NCI-H2171 (cell line): ENCODE measurements at places on chromosomes 4 and X.

DNA sequence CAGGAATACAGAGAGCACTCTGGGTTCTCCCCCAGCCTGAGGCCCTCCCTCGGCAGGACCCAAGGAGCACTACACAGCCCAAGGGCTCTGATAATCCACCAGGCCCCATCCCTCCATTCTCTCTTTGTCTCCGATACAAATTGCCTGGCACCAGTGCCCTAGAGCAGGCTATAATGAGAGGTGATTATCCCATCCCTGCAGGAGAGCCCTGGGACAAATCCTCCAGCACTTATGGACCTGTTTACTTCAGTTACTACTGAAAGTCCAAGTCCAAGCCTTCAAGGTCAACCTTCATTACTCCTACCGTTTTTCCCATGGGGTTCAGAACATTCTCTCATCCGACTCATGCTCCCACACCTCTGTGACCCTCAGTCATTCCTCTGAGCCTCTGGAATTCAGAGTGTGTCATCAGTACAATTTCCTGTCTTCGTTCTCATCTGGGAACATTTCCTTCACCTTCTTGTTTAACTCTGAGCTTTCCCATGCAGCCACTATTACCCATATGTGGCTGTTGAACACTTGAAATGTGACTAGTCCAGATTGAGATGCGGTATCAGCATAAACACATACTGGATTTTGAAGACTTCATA, 299.0 kb downstream of the RAPGEF2 start:
- DNase-seq = no peak

GRCh38 chrX:14630733-14631132, 101.4 kb downstream of the GLRA2 start:
- no peak for DNase-seq

DNA sequence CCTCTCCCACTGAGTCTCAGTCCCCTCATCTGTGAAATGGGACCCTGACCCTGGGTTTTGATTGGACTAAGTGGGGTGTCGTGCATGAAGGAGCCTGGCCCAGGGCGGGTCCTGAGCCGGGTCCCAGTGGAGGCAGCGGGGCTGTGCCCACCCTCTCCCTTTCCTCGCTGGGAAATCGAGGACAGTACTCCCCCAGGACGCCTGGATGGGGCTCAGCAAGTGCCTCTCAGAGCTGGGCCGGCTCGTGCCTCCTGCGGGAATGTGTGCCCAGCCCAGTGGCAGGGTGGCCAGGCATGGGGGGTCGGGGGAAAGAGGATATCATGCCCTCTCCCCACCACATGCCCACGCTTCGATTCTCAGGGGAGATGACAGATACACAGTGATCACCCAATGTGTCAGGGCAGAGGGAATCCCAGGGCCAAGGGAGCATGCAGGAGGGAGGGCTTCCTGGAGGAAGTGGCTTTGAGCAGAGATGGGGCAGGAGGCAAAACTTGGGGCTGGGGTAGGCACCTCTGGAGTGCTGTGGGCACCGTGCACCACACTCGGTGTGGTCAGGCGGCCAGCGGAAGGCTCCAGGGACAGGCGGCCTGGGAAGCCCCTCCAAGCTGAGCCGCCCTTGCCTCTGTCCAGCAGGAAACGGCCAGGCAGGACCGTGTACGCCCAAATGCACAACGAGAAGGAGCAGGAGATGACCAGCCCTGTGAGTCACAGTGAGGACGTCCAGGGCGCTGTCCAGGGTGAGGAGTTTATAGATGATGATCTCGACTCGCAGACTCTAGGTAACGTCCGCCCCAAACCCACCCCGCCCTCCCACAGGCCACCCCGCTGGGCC, 203.0 kb downstream of the AFAP1 start:
- DNase-seq = no peak

DNA sequence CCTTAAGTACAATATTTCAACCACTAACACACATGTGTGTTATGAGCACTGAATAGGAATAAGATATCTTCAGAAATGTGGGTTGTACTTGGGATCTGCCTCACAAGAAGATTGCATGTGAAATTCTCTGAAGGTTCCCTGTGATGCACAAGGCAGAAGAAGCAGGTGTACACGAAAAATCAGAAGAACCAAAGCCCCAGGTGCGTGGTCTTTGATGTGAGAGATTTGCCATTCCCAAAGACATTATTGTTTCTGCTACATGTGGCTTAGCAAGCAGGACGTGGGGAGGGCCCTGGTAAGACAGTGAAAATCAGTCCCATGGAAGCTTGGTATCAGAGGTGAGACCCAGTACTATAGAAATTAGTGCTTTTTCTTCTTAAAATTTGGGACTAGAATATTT, 13.0 kb upstream of the SPRY1 start:
- no peak for DNase-seq

DNA sequence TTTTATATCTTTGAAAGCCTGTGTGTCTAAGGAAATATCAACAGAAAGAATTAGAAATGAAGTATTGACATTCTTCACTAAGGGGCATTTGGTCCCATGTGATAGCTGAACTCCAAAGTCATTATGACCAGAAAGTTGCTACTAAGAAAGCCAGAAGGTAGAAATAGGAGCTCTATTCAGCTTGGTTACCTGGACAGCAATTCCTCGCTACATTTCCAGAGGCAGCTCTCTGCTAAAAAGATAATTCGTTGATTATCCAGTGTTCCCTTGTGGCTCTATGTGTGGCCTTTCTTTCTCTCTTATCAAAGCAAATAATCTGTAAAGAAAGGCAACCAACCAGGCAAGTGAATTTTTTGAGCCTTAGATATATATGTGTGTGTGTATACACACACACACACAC, 341.3 kb downstream of the ADGRL3 start:
- no peak for DNase-seq

- no peak for DNase-seq
Observed at GRCh38 chrX:139930916-139931645, 1.8 kb downstream of the ATP11C start.

DNA sequence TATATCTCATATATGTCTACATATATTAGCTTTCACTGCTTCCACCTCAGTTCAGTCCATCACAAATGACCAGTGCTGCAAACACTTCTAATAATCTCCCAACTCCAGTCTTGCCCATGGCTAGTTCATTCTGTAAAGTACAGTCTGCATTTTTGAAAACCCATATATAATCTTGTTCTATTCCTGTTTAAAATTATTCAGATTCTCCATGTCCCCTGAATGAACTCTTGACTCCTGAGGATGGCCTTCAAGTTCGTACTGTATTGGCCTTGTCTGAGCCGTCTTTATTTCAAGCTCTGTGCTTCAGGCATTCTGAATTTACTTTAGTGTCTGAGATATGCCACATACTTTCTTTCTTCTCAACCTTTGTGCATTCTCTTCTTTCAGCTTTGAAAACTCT, 84.7 kb downstream of the PTPN13 start:
- DNase-seq = no peak

DNA sequence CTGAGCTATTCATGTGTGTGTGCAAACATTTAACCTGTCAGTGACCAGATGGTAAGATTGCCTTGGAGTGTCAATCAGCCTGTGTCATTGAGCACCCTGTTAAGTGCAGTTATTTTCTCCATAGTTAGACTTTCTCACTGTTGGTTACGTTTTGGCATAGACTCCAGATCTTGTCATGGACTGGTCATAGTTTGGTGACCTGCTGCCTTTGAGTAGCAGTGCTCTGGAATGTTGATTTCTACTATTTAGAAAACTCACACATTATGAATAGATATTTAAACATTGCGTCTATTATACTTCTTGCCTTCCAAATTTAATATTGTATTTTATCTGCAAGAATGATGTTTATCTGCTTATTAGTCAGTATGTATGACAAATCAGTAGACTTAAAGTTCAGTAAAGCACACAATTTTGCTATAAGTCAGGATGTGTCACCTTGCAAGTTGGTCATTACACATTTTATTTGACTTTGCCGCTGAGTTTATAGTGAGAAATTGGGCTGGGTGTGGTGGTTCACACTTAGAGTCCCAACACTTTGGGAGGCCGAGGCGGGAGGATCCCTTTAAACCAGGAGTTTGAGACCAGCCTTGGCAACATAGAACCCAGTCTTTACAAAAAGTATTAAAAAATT, 42.4 kb downstream of the KIAA0232 start:
- DNase-seq = no peak

- DNase-seq = no peak
Observed at GRCh38 chrX:123779908-123780396, 47.1 kb upstream of the THOC2 start.

DNA sequence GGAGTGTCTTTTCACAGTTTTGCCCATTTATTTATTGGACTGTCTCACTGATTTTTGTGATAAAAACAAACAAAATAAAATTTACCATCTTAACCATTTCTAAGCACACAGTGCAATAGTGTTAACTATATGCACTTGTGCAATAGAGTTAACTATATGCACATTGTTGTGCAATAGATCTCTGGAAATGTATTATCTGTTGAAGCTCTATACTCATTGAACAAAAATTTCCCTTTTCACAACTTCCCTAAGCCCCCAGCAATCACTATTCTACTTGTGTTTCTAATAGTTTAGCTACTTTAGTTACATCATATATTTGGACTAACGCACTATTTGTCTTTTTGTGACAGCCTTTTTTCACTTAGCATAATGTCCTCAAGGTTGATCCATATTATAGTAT, 59.7 kb upstream of the BEX4 start:
- no peak for DNase-seq

- DNase-seq = no peak
Observed at GRCh38 chrX:120794525-120794975, 81.1 kb downstream of the CT47B1 start.

- DNase-seq = no peak
Observed at GRCh38 chr4:111652236-111652635, 493.0 kb upstream of the FAM241A start.

DNA sequence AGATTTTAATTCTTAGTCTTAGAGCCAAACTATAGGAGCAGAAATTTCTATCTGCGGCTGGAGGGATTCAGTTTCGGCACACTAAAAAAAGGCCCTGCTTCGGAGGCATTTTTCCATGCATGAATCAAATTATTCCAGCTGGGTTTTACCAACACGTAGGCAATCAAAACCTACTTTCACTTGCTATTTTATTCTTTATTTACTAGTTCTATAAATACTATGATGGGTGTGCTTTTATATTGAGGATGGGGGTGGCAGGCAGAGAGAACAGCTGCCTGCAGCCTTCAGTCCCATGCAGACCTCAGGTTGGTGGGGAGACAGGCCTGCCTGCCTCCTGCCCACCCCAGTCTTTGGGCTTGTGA, 609.8 kb downstream of the BCOR start:
- no peak for DNase-seq

- DNase-seq = no peak
Observed at GRCh38 chrX:9003041-9003440, 30.9 kb downstream of the FAM9B start.

DNA sequence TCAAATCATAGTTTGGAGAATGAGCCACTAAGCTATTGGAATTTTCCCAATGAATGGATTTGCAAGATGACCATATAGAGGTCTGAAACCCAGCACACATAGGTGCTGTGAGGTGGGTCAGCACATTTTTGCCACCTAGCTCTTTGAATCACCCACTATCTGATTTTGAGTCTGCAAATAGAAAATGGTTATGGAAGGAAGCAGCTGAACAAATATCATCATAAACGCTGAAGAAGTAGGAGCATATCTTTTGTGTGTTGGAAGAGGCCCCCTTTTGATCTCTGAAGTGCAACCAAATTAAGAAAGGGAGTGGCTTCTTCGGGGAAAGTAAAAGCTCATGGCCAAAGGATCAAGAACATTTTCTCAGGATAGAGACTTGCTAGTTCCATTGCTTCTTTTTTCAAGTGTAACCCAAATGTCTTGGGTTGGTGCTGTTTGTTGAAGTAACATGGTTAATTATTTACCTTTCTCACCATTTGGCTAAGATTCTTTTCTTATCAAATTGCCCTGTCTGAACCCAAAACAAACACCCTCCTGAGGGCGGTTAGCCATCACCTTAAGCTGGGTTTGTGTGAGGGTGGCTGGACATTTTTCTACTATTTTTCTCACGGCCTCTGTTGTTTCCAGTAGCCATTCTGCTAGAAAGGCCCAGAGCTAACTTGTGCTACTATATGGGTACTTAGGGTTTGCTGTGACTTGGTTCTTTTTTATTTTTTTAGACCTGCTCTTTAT, 18.4 kb upstream of the SORBS2 start:
- no peak for DNase-seq

GRCh38 chrX:29634516-29634915, 580.8 kb upstream of the MAGEB2 start:
- DNase-seq = no peak

- DNase-seq = no peak
Observed at GRCh38 chr4:79848329-79848728, 224.7 kb downstream of the ANTXR2 start.

GRCh38 chrX:140766024-140766611, 56.6 kb downstream of the LINC00632 start:
- peak; percentile 0 for DNase-seq

DNA sequence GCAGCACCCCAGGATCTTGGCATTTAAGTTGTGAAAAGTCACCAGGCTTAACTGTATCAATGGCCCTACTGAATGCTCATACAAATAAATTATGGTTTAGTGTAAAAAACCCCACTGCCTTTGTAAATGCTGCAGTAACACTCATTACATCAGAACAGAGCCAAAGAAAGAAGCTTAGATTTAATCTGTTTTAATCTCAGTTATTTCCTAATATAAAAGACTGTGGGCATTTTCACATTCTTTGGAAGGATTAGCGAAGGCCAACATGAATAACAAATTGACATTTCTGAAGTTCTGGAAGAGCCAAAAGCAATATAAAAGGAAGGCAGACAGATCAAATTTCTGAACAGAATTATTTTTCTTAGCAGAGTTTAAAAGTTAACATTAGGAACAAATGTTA, 140.0 kb upstream of the HCCS start:
- no peak for DNase-seq

GRCh38 chr4:140004549-140004895, 149.5 kb downstream of the MAML3 start:
- peak; percentile 13 for DNase-seq

GRCh38 chrX:21721195-21721594, 36.7 kb downstream of the SMPX start:
- DNase-seq = no peak

DNA sequence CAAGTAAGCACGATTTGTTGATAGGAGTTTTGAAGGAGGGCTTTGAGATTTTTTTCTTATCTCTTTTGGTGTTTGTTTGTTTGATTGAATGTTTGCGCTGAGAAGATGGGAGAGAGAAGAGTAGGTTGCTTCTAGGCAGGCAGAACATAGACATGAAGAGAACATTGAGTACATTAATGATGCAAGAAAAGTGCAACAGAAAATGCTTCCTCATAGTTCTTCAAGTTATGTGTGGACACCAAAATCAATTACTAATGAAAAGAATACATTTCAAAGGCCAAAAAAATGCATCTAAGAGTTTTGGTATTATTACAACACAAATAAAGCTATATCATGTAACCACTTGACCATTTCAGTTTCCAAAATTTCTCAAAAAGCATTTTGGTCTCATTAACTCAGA, 191.0 kb upstream of the PPARGC1A start:
- no peak for DNase-seq
